ENCODE measurements at places on chromosomes 12 and 14.

- no peak for DNase-seq
Measured at GRCh38 chr14:94545131-94545841, 16.0 kb upstream of the SERPINA4 start.

DNA sequence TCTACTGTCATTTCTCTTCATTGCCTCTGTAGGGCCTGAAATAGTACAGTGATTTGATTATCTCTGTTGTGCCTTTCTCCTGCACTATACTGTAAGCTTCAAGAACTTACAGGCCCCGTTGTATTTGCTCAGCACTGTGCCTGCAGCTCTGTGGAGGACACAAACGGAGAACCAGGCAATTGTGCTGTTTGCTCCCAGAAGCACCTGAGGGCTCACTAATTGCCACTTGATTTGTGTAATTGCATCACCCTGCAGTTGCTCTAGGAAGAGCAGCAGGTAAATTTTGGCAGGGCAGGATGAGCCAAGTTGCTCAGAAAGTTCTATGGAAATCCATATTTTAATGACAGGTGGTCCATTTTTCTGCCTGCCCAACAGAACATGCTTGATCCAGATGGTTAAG is 11.6 kb upstream of the KRT82 start:
- DNase-seq = no peak

DNA sequence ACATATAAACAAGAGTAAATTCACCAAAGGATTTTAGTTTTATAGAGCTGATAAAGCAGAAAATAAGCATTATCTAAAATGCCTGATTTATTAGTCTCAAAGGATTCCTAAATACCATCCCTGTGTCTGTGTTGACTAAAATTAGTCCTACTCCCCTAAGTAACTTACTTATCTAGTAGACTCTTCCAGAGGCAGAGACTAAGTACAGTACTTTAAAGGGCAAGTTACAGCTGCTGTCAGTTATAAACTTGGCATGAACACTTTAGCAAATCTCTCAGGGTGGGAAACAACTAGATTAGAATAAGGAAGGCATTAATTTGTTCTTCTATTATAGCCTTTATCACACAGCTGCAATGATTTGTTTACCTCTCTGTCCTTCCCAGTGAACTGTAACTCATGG is 46.0 kb downstream of the ATP2B1 start:
- DNase-seq = no peak

GRCh38 chr14:49240383-49240782 is 345.8 kb downstream of the RPS29 start:
- DNase-seq = no peak

DNA sequence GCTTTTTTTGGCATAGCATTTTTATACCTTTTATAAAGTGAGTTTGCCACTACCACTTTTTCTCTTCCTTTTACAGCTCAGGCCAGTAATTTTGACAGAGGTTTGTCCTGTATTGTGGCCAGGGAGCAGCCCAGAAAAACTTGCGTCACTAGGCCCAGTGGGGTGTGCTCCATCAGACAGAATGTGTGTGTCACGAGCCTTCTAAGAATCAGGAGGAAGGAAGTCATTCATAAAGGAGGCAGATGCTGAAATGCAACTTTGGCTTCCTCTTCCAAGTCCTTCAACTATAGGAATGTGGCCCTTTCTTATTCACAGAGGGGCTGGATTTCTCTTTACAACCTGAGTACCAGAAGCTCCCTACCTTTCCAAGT is 10.1 kb upstream of the RAB35 start:
- DNase-seq = no peak

DNA sequence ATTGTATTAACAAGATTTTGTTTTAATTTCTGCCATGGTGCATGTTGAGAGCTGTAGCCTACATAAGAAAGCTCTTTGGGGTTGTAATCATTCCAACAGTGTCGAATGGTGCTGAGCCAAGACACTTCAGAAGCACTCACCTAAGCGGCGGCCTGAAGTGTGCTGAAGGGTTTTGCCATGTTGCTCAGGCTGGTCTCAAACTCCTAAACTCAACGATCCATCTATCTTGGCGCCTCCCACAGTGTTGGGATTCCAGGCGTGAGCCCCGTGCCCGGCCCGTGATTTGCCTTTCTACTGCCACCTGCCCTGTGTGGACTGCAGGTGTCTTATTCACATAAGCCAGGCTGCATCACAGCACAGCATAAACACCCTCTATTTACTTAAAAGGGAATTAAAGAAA is 48.9 kb downstream of the AMN start:
- DNase-seq = no peak

DNA sequence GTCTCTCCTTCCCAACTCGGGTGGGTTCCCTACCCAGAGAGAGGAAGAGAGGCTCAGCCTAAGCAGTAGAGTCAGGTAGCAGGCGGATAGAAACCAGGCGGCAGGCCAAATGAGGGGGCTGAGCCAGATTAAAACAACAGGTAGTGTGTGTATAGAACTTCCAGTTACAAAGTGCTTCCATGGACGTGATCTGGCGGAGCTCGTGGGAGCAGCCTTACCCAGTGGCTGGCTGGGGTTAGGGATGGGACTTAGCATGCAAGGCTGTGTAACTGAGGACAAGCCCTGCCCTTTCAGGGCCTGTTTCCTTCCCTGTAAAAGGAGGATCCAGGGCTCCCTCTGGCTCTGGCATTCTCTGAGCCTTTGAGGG is 8.3 kb downstream of the KRT80 start:
- DNase-seq = no peak

DNA sequence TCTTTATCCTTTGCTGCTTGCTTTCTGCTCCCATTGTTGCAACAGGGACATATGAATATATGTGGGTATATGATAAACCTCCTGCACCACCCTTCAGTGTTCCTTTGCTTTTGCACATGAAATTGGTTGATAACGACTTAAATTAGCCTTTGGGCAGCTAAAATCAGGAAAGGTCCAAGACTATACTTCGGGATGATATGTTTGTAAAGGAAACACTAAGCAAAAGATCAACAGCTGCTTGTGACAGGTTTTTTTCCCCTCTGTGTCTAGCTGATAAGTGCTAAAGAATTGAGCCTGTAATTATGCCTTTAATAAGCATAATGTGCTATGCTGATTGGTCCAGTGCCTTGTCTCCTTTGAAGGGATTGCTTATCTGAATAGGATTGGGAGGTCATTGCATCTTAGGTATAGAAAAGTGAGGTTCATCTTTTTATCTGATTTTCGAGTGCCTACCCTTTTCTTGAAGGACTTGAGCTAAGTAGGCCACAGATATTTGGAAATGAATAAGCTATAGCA is 59.4 kb downstream of the PPHLN1 start:
- no peak for DNase-seq

GRCh38 chr12:62684570-62685295 is 218.1 kb downstream of the MON2 start:
- no peak for DNase-seq

DNA sequence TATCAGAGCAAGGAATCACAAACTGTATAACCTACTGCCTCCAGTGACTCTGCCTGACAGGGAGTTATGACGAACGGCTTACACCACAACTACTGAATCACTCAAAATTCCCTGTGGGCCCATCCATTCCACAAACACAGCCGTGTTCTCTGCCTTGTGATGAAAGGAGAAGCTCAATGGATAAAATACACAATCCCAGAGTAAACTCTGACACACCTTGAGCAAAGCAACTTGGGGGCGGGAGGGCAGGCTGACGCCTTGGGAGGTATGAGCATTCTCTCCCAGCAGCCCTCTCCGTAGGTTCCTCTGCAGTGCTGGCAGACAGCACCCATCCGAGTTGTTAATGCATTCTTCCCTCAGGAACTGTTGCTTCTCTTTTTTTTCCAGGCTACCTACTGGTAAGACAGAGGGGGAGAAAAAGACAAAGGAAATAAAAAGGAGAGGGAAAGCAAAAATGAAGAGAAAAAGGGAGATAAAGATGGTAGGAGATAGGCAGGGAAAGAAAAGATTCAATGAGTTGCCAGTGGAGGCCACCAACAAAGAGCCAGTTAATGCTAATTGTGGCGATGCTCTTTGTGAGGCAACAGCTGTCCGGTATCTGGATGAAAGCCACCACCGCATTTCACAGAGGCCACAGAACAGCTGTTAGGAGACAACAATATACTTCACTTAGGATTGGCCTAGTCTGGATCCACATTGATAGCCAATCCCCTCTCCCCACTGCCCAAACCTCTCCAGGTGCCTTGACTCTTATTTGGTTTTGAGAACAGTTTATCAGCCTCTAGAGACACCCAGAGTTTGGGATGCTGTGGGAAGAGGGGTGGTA is 4.7 kb upstream of the DIO2 start:
- DNase-seq = no peak

DNA sequence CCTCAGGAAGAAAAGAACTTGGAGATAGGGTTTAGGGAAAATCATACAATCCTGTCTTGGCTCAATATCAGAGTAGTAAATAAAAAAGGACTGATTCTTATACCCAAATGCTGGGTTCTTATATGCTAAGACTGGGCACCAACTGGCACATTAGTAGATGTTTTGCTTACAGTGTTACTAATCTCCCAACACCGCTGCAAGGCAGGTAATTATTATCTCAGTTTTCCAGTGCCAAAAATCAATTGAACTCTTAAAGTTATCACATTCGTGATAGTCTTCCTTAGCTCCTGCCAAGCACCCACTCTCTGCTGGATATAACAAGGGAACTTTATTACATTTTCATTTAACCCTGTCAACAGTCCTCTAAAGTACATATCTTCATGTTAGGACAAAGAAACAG is 25.0 kb upstream of the HIGD1C start:
- DNase-seq = no peak

DNA sequence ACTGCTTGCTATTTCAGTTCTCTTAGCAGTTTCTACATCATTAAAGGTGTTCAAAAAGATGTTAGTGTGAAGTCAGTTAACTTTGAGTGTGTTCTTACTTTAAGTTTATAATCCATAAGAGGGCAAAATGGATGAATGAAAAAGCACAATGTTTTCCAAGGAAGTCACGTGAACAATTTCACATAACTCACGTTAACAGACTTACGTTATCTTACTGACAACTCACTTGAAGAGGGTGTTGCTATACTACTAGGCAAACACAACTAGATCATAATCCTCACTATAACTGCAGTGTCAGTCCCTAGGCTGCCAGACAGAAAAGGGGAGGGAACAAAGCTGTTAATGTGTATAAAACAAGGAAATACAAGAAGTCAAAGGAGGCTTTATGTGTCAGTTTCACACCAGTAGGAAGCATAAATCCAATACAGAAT is 6.4 kb downstream of the SLC2A13 start:
- no peak for DNase-seq

GRCh38 chr14:21063479-21063878 is 5.9 kb downstream of the RNASE8 start:
- DNase-seq = no peak

DNA sequence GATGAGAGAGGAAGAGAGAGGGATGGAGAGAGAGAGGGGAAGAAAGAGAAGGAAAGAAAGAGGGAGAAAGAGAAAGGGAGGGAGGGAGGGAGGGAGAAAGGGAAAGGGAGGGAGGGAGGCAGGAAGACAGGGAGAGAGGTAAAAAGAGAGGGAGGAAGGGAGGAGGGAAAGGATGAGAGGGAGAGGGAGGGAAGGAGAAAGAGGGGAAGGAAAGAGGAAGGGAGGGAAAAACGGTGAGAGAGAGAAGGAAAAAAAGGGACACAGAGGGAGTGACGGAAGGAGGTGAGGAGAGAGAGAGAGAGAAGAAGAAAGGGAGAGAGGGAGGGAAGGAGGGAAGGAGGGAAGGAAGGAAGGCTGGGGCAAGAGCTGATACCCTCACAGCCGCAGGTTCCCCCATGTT is 56.8 kb downstream of the FOXN3 start:
- DNase-seq = no peak

DNA sequence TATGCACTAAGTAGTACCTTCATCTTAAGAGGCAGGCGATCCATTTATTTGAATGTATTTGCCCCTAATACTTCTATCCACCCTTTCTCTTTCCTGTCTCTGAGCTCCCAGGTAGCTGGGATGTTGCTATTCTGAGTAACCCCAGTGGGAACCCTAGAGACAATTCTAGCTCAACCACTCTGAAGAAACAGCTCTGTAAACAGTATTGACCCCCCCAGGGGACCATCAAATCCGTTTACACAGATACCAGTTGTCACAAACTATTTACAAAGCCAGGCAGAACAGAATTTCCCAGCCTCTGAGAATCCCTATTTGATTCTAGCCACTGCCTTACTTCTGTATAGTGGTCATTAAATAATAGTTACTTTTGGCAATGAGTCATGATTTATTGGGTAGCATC is 64.9 kb downstream of the MIPOL1 start:
- DNase-seq = no peak

DNA sequence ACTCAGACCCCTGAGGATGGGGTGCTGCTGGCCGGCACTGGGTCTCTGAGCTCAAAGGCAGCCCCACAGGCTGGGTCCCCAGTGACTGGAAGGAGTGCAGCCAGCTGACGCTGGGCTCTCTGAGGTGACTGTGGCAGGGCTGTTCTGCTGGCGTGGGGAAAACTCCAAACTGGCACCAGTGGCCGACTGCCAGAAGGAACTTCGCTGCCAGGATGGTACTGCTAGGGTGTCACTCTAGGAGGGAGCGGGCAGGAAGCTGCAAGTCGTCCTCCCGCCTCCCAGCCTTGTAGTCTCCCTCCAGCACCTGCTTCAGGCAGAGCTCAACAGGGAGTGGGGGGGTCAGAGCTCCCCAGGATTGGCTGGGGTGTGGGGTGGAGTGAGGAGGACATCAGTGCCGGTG is 41.3 kb downstream of the CDC42BPB start:
- no peak for DNase-seq

DNA sequence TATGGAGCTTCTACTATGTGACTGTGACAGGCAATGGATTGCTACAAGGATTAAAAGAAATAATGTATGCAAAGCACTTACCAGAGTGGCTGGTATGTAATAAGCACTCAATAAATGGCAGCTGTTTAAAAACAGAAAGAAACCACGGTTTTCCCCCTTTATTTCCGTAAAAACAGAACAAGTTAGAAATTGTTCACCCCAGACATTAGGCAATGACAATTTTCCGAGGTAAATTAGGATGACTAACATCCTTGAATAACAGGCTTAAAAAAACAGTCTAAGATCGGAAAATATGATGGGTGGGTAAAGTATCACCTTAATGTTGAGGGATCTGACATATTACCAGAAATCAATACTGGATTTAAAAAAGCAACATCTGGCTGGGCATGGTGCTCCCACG is 20.9 kb upstream of the CNIH1 start:
- DNase-seq = no peak

GRCh38 chr14:100082723-100083122 is 17.5 kb downstream of the EVL start:
- no peak for DNase-seq

- DNase-seq = no peak
Measured at GRCh38 chr12:65825183-65825506, 862 bp downstream of the HMGA2 start.

Data from activated gamma-delta T cell treated with anti-CD3 and anti-CD28 coated beads, Interleukin-2, amount 50 U/mL, for 16 hours (primary cell).